Fibroblast of skin of scalp (primary cell): ENCODE measurements at places on chromosomes 13 and 19.

DNA sequence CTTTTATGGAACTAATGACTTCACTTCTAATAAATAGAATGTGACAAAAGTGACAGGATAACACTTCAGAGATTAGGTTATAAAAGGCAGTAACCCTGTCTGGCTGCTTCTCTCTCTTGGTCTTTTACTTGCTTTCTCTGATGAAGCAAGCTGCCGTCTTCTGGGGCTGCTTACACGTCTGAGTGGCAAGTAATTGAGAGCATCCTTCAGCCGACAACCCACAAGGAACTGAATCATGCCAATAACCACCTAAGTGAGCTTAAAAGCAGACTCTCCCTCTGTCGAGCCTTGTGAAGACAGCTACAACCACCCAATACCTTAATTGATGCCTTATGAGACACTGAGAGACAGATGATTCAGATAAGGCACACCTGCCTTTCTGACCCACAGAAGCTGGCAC, 1091.2 kb downstream of the SLITRK1 start:
- DNase-seq, result no peak

DNA sequence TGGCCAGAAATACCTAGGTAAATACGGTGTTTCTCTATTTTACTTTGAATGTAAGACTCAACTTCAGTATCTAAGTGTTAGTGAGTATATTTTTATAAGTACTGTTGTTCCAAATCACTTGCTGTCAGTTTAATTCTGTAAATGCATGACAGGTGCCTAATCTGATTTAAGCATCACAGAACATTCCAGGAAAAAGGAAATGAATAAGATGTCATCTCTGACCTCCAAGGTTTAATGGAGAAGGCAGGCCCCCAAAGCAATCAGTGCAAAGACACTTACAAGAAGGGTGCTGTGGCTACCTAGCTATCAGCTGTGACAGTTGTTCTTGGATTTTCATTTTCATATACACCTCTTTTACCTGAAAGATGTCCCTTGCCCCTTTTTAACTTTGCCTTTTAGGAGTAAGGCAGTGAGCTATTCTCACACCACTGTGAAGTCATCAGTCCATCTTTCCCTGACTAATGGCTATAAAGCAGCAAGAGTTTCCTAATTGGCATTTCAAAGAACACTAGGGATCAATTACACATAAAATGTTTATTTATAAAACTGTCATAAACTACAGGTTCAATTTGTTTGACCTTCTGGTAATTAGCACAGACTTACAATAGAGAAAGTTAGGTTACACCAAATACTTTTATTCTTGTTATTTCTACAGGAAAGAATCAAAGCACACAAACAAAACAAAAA, 427.6 kb downstream of the SPRY2 start:
- no peak for DNase-seq

- DNase-seq, result peak; percentile 76
Measured at GRCh38 chr19:48698046-48698445, 2.3 kb downstream of the FUT2 start.

DNA sequence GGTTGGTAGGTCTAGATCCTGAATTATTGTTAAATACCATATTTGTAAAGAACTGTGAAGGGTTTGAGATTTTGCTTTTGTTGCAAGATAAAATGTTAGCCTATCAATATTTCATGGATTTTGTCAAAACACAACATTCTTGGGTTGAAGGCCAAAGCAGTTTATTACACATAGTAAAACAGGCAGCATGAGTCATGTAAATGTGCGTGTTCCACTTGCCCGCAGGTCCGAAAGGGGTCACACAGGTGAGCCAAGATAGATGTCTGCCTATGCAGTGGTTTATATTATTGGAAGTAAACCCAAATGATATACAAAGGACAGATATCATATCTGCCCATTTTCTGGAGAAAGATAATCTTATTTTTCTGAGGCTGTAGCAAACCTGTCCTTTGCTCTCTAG, 1654.4 kb upstream of the SPRY2 start:
- DNase-seq, result no peak

- DNase-seq, result no peak
Measured at GRCh38 chr19:12255372-12255771, 39.3 kb downstream of the ZNF44 start.

- no peak for DNase-seq
Measured at GRCh38 chr19:29702161-29702962, 12.7 kb downstream of the C19orf12 start.

DNA sequence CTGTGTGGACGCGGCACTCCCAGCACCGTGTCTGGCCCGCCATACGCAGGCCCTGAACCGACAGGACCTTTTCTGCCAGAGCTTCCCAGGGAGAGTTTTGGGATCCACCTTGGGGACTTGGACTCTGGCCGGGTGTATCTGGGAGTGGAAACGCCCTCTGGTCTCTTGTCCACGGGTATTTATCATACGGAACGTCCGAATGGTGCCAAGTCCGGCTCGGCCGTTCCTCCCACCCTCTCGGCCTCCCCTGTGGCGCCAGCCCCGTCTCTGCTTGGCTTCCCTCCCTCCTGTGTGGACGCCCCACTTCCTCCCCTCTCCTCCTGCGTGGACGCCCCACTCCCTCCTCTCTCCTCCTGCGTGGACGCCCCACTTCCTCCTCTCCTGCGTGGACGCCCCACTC, 12.1 kb downstream of the HCN2 start:
- DNase-seq, result no peak
